Stomach (tissue), 19 donors: ENCODE measurements at places on chromosomes 6 and 20. TPM values are rescaled to one million over a fixed set of nuclear protein-coding genes. Genes with fewer than 3 reads are reported as not detected.

DNA sequence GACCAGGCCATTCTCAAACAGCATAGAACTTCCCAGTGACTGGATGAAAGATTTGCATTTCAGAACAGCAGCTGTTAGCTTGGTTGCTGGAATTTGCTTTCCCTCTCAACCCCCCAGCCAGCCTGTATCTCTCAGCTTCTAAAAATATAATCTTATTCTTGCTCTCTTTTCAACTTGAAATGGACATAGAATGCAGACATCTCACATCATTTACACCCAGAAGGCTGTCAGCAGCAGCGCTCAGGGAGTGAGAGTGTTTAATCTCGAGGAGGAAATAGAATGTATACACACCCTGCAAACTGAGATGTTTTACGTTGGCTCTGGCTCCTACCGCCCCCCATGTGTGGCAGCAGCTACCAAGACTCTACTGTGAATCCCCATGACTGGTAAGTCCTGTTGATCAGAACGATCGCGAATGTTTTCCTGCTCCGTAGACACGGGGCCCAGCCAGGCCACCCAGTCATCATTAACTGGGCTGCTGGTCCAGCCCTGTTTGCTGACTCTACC is 163.4 kb upstream of the SLC24A3 start:
- DNase-seq = no peak

CRISP3 gene
- not detected for total RNA-seq

BHLHE23 gene
- total RNA-seq = not detected

- DNase-seq = no peak
Observed at GRCh38 chr6:88922775-88923548, 40.5 kb downstream of the RNGTT start.

- peak; percentile 82 for DNase-seq
Observed at GRCh38 chr6:112163295-112164257, 76.2 kb downstream of the FAM229B start.

DNA sequence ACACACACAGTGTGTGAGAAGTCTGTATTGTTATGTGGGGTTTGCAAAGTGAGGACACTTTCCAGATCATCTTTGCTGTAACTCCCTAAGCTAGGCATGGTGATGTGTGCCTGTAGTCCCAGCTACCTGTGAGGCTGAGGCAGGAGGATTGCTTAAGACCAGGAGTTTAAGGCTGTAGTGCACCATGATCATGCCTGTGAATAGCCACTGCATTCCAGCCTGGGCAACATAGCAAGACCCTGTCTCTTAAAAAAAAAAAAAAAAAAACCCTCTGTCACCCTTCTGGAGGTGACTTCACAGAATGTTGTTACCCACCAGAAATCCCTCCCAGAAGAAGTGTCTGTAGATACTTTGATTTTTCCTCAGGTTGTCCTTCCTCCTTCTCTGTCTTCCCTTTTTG is 14.9 kb downstream of the CASS4 start:
- DNase-seq = no peak

DNA sequence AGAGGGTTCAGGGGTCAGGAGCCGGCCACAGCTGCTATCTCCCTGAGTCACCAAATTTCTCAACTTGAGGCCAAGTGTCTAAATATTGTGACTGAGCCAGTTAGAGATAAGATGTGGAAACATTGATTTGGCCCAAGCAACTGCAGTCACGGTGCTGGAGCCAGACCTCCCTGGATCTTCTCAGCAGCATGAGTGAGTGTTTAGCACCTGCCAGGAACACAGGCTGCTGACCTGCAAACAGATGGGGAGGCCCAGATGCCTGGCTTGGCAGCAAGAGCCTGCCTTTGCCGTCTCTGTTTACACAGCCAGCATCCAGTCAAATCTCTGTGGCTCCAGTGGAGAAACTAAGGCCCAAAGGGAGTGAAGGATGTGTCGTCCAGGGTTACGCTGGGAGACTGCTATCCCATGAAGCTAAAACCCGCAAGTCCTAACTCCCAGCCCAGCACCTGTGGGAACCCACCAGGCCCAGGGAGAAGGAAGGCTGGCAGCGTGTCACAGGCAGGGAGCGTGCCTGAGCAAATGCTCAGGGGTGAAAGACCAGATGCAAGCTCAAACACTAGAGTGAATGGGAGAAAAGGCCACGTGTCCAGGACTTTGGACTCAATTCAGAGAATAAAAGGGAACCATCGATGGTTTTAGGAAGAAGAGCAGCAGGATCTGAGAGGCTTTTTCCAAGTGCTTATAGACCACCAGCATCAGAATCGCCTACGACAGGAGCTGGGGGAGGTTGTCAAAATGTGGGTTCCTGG is 15.9 kb upstream of the PTGIS start:
- DNase-seq = peak; percentile 89

GRCh38 chr6:83432636-83433035 is 1.8 kb upstream of the ME1 start:
- no peak for DNase-seq
